ENCODE measurements at places on chromosomes 2 and 18.

DNA sequence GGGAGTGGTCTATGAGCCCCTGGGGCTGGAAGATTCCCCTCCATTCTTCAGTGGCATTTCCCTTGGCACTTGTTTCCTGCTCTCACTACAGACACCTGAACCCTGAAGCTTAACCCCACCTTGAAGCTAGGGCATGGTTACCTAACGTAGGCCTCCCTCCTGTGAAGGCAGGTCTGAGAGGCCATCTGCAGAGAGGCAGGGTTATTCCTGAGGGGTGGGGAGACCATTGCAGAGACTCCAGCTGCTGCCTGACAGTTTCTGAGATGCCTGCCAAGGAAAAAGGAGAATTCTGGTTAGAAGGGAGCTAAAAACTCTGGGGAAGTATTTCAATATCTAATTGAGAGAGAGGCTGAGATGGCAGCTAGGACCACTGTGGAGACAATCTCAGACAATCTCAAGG lies 119.3 kb upstream of the NDUFV2 start:
- no peak for DNase-seq

DNA sequence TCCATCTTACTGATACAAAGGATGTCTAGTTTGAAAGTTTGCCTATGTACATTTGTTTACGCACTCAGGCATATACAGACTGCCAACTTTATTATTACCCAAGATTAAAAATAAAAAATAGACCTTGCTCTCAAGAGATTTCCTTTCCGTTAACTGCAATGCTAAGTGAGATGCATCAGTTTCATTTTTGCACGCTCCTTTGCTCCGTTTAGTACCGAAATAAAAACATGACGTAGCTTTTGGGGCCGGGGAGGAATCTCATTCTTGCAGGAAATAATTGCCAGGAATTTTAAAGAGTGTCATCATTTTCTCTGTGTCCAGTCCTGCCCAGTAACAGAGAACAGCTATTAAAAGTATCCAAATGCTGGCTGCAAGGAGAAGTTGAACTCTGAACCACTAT lies 169.5 kb downstream of the SLC8A1 start:
- no peak for DNase-seq

DNA sequence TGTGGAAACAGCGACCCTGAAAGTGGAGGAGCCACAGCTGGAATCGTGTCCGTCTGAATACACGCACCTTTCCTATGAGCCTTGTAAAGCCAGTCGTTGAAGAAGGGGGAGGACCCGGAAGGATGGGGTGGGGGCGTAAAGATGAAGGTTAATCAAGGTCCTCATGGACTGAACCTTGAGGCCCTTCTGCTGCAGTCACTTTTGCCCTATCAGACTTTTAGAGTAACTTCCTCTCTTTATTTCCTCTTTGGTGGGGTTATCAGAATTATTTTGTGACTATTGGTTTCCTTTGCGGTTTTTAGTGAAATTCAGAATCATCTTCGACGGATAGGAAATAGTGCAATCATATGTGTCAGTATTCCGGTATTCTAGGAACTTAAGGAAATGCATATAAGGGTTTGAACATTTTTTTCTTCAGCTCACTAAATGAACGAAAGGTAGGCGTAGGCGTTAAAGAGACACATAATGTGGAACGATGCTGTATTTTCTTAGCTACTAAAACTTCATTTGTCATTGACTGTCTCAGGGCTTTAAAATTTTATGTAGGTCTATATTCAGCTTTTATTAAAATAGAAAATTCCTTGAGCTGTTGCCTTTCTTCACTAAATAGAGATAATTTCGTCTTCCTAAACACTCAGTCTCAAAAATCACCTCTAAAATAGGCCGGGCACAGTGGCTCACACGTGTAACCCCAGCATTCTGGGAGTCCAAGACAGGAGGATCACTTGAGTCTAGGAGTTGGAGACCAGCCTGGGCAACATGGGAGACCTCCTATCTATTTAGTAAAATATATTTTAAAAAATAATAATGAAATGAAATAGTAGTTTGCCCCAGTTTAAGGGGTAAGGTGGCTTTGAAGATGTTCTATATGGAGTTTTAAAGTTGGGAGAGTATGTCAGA lies 1.4 kb upstream of the YES1 start:
- DNase-seq: no peak

DNA sequence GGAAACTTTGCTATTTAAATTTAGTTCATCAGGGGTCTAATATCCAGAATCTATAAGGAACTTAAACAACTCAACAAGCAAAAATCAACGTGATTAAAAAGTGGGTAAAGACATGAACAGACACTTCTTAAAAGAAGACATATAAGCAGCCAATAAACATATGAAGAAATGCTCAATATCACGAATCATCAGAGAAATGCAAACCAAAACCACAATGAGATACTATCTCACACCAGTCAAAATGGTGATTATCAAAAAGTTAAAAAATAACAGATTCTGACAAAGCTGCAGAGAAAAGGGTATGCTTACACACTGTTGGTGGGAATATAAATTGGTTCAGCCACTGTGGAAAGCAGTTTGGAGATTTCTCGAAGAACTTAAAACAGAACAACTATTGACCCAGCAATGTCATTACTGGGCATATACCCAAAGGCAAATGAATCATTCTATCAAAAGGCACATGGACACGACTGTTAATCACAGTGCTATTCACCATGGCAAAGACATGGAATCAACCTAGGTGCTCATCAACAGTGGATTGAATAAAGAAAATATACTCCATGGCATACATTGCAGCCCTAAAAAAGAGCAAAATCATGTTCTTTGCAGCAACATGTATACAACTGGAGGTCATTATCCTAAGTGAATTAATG lies 189.9 kb downstream of the SLC4A10 start:
- no peak for DNase-seq

GRCh38 chr2:120575966-120576365 lies 159.7 kb upstream of the GLI2 start:
- no peak for DNase-seq

DNA sequence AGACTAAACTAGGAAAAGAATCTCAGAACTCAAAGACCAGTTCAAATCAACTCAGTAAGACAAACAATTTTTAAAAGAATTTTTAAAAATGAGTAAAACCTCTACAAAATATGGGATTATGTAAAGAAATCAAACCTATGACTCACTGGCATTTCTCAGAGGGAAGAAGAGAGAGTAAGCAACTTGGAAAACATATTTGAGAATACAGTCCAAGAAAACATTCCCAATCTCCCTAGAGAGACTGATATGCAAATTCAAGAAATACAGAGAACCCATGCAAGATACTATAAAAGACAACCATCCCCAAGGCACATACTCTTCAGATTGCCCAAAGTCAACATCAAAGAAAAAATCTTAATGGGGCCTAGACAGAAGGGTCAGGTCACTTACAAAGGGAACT lies 162.7 kb downstream of the WDPCP start:
- DNase-seq: no peak

DNA sequence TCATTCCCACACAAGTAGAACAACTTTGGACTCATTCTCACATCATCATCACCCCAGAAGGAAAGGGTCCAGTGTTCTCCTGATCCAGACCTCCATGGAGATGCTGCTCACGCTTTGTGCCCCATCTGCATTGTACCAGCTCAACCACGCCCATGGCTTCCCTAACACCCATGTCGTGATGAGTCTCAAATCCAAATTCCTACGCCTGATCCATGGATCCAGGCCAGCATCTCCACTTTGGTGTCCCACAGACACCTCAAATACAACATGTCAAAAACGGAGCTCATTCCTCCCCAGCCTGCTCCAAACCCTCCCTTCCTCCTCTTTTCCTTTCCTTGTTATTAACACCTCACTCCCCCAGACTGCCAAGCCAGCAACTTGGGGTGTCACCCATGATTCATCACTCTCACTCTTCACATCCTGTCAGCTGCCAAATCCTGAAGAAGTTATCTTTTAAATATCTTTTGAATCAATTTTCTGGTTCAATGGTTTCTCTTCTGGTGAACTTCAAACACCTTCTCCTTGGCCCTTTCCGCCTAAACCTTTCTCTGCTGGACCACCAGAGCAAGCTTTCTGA lies 30.2 kb upstream of the FAM124B start:
- DNase-seq: no peak

- DNase-seq: no peak
Measured at GRCh38 chr2:34001557-34001956, 402.5 kb upstream of the FAM98A start.

- DNase-seq: no peak
Measured at GRCh38 chr2:173874003-173874893, 90.9 kb downstream of the SP3 start.
